Gastroesophageal sphincter (tissue), 4 donors: ENCODE measurements at places on chromosomes 12 and 14. TPM values are rescaled to one million over a fixed set of nuclear protein-coding genes. Genes with fewer than 3 reads are reported as not detected.

DNA sequence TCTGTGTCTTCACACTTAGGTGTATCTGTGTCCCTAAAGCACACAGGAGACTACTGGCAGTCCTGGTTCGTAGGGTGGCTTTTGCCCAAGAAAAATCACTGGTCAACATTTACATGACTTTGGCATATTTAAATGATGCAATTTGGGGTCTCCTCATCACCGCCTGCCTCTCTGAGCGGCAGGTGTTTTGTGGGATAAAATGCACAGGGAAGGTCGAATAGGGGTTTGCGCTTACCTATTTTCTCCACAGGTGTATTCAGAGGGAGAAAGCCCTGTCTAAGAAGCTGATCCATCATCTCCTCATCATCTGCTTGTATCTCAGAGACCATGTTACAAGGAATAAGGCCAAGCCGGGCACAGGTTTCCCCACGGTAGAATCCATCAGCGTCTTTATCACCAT lies 74.7 kb downstream of the PIWIL1 start:
- H3K4me3 ChIP-seq: no peak overlapping the region
- no peak for ATAC-seq
- H3K27ac ChIP-seq: no peak overlapping the region
- H3K36me3 ChIP-seq: no peaks in the 10 kb centered on the region
- no peaks in the 10 kb centered on the region for H3K4me1 ChIP-seq

DNA sequence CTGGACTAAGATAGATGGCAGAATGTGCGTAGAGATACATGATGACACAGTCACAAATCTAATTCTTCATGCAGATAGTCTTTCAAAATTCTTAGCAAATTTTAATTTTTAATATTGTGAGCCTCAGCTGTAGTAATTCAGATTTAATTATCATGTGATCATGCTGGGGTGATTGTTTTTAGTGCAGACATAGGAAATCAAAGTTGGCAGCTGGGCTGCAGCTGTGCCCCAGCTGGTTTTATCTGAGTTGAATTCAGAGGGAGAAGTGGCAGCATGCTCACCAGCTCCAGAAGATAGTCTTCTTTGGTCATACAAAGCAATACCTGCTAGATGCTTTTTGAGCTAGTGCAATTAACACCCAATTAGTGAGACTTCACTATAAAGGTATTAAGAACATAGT lies 292.9 kb downstream of the RAD51B start:
- no peak for ATAC-seq
- no peaks in the 10 kb centered on the region for H3K4me1 ChIP-seq
- no peaks in the 10 kb centered on the region for H3K27me3 ChIP-seq
- H3K36me3 ChIP-seq: no peaks in the 10 kb centered on the region

DNA sequence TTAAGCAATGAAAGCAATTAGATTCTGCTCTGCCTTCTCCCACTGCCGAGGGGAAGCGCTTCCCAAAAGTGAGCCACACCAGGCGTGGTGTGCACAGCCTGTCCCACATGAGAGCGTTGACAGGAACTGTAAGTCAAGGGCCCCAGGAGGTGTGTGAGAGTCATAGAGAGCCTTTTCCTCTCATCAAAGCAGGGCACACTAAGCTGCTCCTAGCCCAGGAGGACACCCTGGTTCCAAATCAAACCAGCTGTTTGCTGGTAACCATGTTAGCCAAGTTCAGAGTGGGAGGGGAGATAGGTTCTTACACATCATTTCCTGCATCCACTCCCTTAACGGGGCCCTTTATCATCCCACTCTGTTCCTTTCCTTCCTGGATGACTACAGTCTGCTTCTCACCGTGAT lies 98.3 kb downstream of the SPTSSA start:
- H3K4me3 ChIP-seq: no peak overlapping the region
- H3K36me3 ChIP-seq: no peaks in the 10 kb centered on the region

DNA sequence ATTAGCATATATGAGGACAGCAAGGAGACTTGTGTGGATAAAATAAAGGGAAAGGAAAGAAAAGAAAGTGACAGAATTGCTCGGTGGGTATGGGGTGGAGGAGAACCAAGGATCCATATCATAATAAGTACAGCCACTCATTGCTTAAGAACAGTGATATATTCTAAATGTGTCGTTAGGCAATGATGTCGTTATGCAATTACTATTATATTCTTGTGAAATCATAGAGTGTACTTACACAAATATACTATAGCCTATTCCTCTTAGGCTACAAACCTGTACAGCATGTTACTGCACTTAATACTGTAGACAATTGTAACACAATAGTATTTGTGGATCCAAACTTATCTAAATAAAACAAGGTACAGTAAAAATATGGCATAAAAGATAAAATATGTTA lies 271.1 kb downstream of the CCER1 start:
- H3K4me1 ChIP-seq: no peaks in the 10 kb centered on the region
- H3K4me3 ChIP-seq: no peak overlapping the region
- H3K36me3 ChIP-seq: no peaks in the 10 kb centered on the region
- no peak for ATAC-seq
- no peaks in the 10 kb centered on the region for H3K27me3 ChIP-seq
- H3K27ac ChIP-seq: no peak overlapping the region

DNA sequence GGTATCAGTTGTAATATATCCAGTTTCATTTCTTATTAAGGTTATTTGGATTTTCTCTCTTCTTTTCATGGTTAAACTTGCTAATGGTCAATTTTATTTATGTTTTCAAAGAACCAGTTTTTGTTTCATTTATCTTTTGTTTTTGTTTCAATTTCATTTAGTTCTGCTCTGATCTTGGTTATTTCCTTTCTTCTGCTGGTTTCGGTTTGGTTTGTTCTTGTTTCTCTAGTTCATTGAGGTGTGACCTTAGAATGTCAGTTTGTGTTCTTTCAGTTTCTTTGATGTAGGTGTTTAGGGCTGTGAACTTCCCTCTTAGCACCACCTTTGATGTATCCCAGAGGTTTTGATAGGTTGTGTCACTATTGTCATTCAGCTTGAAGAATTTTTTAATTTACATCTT lies 145.6 kb upstream of the SLCO1B1 start:
- H3K36me3 ChIP-seq: no peaks in the 10 kb centered on the region
- H3K4me1 ChIP-seq: no peaks in the 10 kb centered on the region
- ATAC-seq: no peak
- H3K27me3 ChIP-seq: no peaks in the 10 kb centered on the region
- H3K27ac ChIP-seq: no peak overlapping the region

DNA sequence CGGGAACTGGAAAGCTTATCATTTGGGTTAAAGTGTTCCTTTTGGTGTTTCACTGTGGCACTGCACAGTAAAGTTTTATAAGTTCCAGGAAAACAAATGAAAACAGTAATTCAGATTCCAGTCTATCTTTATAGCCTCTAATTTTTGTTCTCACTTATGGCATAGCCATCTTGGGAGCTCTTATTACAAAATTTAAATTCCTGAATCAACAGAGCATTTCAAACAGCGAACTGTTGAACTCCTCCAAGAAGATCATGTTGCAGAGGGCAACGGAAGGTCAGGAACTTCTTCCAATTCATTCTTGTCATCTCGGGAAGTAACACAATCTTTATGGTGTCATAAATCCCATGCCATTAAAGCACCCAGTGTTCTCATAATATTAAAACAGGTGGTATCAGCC lies 229.1 kb downstream of the KCNC2 start:
- H3K4me1 ChIP-seq: no peaks in the 10 kb centered on the region
- no peak overlapping the region for H3K27ac ChIP-seq
- ATAC-seq: no peak
- H3K27me3 ChIP-seq: no peaks in the 10 kb centered on the region
- H3K4me3 ChIP-seq: no peak overlapping the region
- no peaks in the 10 kb centered on the region for H3K36me3 ChIP-seq

GRCh38 chr12:70883855-70884254 lies 36.7 kb downstream of the PTPRR start:
- H3K36me3 ChIP-seq: no peaks in the 10 kb centered on the region
- ATAC-seq: no peak
- H3K4me1 ChIP-seq: no peaks in the 10 kb centered on the region
- H3K27ac ChIP-seq: no peak overlapping the region
- H3K4me3 ChIP-seq: no peak overlapping the region

DNA sequence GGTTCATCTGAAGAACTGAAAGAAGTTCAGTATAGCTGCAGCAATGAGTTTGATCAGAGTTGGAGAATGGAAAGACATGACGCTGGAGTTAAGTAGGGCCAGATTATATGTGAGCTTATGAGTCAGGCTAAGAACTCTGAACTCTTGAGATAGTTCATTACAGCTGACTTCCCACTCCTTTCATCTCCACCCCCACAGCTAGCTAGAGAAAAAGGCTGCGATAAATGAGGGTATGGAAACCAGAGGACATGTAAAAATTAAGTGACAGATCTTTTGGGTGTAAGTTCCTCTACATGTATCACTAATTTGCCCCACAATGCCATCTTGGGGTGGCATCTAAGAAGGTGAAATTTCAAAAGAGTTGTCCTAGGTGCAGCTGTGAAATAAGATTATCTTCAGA lies 28.6 kb downstream of the PYM1 start:
- peaks cover 26% of the 10 kb centered on the region for H3K36me3 ChIP-seq
- H3K27ac ChIP-seq: no peak overlapping the region
- no peaks in the 10 kb centered on the region for H3K4me1 ChIP-seq
- H3K4me3 ChIP-seq: no peak overlapping the region
- no peak for ATAC-seq

DNA sequence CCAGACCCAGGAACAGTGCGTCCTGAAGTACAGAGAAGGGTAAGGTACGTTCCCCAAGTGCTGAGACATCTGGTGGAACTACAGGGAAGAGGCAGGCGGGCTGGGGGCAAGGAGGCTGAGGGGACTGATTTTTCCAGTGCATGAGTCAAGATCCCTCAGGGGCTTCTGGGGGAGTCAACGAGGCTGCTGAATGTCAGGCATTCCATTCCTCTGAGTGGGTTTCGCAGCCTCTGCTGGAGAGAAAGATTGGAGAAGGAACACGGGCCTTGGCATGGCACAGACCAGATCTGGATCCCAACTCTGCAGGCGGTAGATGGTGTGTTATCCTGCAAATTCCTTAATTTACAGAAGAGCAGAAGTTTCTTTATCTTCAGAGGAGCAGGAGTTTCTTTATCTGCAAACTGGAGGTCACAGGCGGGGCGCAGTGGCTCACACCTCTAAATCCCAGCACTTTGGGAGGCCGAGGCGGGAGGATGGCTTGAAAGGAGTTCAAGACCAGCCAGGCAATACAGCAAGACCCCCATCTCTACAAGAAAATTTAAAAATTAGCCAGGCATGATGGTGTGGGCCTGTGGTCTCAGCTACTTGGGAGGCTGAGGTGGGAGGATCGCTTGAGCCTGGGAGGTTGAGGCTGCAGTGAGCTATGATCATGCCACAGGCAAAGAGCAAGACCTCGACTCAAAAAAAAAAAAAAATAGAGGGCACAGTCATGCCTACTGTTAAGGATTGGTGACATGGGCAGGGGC lies 132.6 kb upstream of the MAP1LC3B2 start:
- peak; percentile 84 for ATAC-seq
- H3K4me3 ChIP-seq: no peak overlapping the region
- H3K4me1 ChIP-seq: no peaks in the 10 kb centered on the region
- H3K27me3 ChIP-seq: no peaks in the 10 kb centered on the region

DNA sequence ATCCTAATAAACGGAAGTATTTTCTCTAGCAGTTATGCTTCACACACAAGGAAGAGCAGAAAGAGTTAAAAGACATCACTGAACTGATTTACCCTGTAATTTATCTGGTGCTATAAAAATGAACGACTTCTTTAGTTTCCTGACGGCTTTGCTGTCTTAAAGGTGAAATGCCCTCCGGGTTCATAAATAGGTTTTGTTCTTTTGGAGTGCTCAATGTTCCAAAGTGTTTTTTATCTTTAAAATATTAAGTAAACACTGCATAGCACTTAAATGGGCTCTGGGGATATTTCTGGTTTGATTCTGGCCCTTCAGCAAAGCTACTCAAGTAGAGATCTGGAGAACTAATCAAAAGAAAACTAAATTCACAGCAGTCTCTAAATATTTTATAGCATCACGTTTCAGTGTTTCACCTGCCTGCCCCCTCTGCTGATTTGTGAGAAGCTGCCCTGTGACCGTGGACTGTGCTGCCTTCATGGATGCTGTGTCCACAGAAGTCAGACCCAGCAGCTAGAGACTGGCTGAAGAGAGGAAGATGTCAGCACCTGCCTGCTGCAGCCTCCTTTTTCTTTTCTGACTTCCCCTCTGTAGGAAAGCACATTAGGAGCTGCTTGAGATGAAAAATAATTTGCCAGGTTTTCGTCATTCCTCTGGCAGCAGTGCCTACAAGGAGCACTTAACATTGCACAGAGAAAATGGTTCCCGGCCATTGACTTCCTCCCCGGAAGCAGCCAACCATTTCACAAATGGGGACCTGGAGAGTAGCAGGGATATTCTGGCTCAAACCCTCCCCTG lies 205.1 kb upstream of the FSCB start:
- H3K27ac ChIP-seq: no peak overlapping the region
- H3K36me3 ChIP-seq: no peaks in the 10 kb centered on the region
- H3K4me3 ChIP-seq: no peak overlapping the region
- no peaks in the 10 kb centered on the region for H3K4me1 ChIP-seq
- H3K27me3 ChIP-seq: no peaks in the 10 kb centered on the region

DNA sequence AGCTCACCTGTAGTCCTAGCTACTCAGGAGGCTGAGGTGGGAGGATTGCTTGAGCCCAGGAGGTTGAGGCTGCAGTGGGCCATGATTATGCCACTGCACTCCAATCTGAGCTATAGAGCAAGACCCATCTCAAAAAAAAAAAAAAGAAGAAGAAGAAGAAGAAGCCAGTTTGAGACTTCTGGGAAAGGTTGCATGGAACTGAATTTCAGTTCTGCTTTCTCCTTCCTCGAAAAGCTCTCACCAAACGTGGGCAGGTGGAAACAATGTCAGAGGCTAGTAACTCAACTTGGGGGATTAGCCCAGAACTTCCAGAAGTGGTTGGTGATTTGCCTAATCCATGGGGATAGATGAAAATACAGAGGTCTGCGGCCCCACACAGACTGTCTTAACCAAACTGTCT lies 18.7 kb downstream of the FLVCR2 start:
- H3K4me3 ChIP-seq: no peak overlapping the region
- no peak for ATAC-seq
- H3K36me3 ChIP-seq: no peaks in the 10 kb centered on the region
- no peaks in the 10 kb centered on the region for H3K4me1 ChIP-seq
- H3K27me3 ChIP-seq: no peaks in the 10 kb centered on the region

- H3K27me3 ChIP-seq: no peaks in the 10 kb centered on the region
- H3K4me3 ChIP-seq: no peak overlapping the region
- no peaks in the 10 kb centered on the region for H3K36me3 ChIP-seq
- no peaks in the 10 kb centered on the region for H3K4me1 ChIP-seq
Observed at GRCh38 chr14:71451501-71451900, 480.7 kb upstream of the RGS6 start.

- ATAC-seq: no peak
- no peaks in the 10 kb centered on the region for H3K27me3 ChIP-seq
- no peaks in the 10 kb centered on the region for H3K36me3 ChIP-seq
- H3K4me3 ChIP-seq: no peak overlapping the region
Observed at GRCh38 chr14:24995016-24995415, 54.9 kb downstream of the STXBP6 start.

Gene TOX4
- 82.4 TPM for total RNA-seq

Gene KCNMB4
- 5.1 TPM for total RNA-seq
